Activated naive CD8-positive, alpha-beta T cell treated with anti-CD3 and anti-CD28 coated beads, Interleukin-2, amount 10 ng/mL, durations not matched to agents 7 days and 5 days (primary cell): ENCODE measurements at places on chromosomes 3 and 15.

GRCh38 chr3:140351466-140351865 is 326.4 kb upstream of the TRIM42 start:
- no peak for DNase-seq

- DNase-seq = no peak
Observed at GRCh38 chr3:294581-294980, 98.0 kb downstream of the CHL1 start.

GRCh38 chr3:144429719-144430121 is 458.1 kb downstream of the DIPK2A start:
- DNase-seq = no peak

DNA sequence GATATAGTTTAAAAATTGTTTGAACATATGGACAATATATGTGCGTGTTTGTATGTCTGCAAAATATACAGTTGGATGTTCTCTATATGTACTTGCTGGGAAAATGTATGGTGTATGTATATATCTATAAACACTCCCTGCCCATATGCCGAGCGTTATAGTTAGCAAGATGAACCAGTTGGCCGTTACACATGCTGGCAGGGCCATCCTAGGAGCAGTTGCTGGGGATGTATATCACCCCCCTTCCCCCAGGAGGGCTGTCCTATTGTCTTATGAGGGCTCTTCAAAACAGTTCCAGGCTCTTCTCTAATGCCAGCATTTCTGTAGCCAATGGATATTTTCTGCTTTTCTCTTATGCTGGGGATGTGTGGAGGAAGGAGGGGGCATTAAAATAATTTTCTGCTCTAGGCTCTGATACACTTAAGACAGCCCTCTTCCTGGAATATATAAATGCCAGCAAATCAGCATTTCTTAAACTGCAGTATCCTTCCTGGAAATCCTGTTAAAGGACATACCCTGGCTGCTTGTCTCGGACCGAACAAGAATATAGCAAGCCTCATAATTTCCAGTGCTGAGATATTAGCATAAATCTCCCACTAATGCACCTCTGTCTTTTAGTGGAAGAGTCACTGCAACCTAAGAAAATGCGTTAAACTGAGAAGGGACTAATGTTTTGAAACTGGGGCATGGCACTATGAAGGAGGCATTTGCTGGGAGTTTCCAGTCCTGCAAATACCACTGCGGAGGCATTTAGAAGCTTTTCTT is 134.4 kb downstream of the MDFIC2 start:
- DNase-seq = no peak

DNA sequence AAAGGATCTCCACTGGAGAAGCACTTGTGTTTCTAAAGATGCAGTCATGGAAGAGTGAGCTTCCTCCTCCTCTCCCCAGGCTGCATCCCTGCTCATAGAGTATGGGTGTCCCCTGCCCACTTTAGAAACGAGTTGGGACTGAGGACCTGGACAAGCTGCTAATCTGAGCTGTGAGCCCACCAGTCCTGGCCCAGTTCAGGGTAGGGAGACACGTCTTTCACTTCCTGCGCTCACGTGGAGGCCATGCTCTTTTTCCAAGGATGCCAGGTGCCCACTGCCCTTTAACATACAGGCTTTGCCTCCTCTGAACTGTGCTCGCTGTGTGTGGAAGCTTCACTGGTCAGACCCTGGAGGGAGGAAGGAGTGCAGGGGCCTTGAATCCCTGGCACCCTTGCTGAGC is 316.3 kb downstream of the UACA start:
- DNase-seq = no peak

DNA sequence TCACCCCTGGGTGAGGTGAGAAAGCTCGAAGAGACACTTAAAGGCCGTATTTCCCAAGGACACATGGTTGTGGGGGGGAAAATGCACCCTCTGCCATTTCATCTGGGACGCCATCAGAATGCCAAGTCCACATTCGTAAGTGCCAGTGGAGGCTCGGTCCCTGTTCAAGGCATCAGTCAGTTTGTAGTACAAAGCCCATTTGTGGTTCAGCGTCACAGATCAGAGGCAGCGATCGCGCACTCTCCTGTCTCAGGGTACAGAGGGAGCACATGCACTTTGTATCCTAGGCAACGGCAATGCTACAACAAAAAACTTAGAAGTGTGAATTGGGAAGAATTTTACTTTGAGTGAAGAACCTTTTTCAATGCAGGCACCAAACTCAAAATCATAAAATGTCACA is 27.2 kb downstream of the SEMA6D start:
- DNase-seq = no peak

DNA sequence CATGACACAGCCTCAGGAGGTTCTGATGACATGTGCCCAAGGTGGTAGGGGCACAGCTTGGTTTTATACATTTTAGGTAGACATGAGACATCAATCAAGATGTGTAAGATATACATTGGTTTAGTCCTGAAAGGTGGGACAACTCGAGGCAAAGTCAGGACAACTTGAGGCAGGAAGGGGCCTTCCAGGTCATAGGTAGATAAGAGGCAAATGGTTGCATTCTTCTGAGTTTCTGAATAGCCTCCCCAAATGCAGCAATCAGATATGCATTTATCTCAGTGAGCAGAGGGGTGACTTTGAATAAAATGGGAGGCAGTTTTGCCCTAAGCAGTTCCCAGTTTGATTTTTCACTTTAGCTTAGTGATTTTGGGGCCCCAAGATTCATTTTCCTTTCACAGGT is 91.6 kb downstream of the CHCHD4 start:
- DNase-seq = no peak

DNA sequence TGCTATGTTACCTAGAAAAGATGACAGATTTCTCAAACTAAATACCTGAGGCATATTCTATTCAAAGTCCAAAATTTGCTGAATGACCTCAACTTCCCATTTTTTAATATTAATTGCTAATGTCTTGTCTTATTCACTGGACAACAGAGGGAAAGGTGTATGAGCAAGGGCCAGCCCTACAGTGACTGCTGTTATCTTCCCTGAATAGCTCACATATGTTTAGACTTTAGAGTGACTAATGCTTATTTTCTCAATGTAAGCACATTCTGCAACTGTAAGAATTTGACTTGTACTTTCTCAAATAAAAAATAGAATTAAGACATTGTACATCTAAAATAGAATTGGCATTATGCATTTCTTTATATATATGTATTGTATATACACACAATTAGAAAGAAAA is 26.5 kb upstream of the AADACL2 start:
- DNase-seq = no peak

- DNase-seq = no peak
Observed at GRCh38 chr3:124768812-124769211, 38.6 kb downstream of the UMPS start.

DNA sequence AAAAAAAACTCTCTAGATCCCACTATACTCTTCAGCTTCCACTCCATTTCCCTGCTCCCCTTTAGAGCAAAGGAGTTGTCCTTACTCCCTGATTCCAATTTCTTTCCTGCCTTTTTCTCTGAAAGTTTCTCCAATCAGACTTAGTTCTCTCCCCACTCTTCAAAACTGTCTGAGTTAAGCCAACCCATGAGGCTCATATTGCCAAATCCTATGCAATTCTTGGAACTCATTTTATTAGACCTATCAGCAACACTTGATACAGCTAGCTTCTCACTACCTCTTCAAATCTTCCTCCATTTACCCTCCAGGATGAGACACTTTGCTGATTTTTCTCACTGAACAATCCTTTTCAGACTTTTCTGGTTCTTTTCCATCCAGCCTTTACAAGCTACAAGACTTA is 233.1 kb downstream of the THRB start:
- DNase-seq = no peak

- DNase-seq = no peak
Observed at GRCh38 chr3:16423947-16424673, 89.4 kb downstream of the RFTN1 start.

GRCh38 chr15:73560501-73561117 is 72.6 kb downstream of the NPTN start:
- no peak for DNase-seq
